ENCODE measurements at places on chromosomes 6 and 20. TPM values are rescaled to one million over a fixed set of nuclear protein-coding genes. Genes with fewer than 3 reads are reported as not detected.

DNA sequence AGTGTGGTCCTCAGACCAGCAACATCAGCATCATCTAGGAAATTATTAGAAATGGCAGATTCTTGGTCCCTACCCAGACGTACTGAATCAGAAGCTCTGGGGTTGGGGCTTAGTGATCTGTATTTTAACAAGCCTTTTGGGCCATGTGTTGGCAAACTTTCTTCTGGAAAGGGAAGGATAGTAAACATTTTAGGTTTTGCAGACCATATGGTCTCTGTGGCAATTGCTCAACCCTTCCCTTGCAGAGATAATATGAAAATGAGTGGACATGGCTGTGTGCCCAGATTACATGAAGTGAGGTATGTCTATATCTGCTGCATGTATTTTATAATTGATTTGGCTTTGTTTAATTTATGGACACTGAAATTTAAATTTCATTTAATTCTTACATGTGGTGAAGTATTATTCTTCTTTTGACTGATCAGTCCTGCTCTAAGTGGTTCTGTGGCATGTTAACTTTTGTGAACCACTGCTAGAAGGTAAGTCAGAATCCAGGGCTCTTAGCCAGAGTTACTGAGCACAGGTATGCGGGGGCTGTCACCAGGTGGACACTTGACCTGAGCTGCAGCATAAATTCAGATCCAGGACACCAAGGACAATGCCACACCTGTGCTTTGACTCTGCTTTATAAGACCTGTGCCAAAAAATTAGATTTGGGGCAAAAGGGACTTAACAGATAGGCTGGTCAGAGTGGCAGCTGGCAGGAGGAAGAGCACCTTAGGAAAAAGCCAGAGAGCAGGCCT is 43.2 kb downstream of the LY86 start:
- DNase-seq = no peak
- no peaks in the 10 kb centered on the region for H3K27me3 ChIP-seq
- H3K36me3 ChIP-seq = no peaks in the 10 kb centered on the region
- no peak overlapping the region for H3K4me3 ChIP-seq
- no peaks in the 10 kb centered on the region for H3K4me1 ChIP-seq

- H3K27ac ChIP-seq = no peak overlapping the region
- no peaks in the 10 kb centered on the region for H3K4me1 ChIP-seq
- no peak for DNase-seq
- no peak overlapping the region for H3K4me3 ChIP-seq
- H3K36me3 ChIP-seq = no peaks in the 10 kb centered on the region
- no peaks in the 10 kb centered on the region for H3K27me3 ChIP-seq
These were observed 335.5 kb upstream of the POU3F2 start for GRCh38 chr6:98498866-98499265.

- H3K36me3 ChIP-seq = no peaks in the 10 kb centered on the region
- H3K4me1 ChIP-seq = peaks cover 6% of the 10 kb centered on the region
- H3K27ac ChIP-seq = no peak overlapping the region
- no peak for DNase-seq
- H3K27me3 ChIP-seq = no peaks in the 10 kb centered on the region
These were observed 178.2 kb downstream of the SOX4 start for GRCh38 chr6:21771626-21772320.

DNA sequence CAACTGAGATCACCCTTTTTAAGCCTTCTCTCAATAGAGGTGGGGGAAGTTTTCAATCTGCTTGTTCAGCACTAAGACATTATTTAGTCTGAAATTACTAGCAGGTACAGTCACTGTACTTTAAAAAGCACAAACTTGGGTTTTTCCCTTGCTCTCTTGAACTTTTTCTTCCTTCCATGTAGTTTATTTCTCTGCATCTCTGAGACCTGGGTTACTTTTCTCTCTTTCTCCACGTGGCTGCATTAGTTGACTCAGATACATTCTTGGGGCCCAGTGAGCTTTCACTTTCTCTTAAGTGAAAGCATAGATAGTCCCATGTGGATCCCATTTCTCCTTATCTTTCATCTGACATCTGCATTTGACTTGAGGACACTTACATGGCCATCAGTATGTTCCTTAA is 433.9 kb upstream of the MAP3K7 start:
- H3K36me3 ChIP-seq = no peaks in the 10 kb centered on the region
- no peaks in the 10 kb centered on the region for H3K27me3 ChIP-seq
- H3K4me1 ChIP-seq = no peaks in the 10 kb centered on the region
- H3K4me3 ChIP-seq = no peak overlapping the region
- no peak overlapping the region for H3K27ac ChIP-seq
- DNase-seq = no peak

- H3K27ac ChIP-seq = no peak overlapping the region
- H3K4me3 ChIP-seq = no peak overlapping the region
- H3K4me1 ChIP-seq = no peaks in the 10 kb centered on the region
- no peak for DNase-seq
- H3K27me3 ChIP-seq = no peaks in the 10 kb centered on the region
These were observed 456.9 kb upstream of the ID4 start for GRCh38 chr6:19380293-19380692.

Gene KDM1B
- total RNA-seq = 20.5 TPM

DNA sequence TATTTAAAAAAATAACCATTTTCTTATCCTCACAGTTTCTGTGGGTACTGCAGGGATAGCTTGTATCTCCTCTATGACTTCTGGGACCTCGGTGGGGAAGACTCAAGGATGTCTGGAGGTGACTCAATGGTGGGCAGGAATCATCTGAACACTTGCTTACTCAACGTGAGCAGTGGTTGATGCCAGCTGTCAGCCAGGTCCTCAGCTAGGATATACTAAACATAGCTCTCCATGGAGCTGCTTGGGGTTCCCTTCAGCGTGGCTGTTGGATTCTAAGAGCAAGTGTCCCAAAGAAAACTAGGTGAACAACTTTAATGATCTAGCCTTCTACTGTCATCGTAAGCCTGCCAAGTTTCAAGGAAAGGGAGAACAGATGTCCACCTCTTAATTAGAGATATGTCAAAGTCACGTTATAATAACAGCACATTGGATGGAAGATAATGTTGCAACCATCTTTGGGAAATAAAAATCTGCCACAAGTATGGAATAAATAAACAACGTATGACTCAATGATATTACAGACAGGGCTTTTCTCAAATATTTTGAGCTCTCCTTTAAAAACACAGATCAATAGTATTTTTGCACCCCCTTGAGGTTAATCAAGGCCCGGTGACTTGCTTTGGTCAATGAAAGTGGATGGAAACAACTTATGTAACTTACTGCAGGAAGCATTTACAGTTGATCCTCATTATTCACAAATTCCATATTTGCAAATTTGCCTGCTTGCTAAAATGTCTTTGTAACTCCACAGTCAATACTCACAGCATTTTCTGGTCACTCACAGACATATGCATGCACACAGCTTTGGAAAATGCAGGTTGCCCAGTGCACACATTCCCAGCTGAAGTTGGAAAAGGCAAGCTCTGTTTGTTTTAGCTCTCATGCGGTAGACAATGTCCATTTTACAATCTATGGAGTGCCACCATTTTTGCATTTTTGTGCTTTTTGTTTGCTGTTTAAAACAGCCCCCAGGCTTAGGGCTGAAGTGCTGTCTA is 6.6 kb upstream of the HEBP2 start:
- no peaks in the 10 kb centered on the region for H3K4me1 ChIP-seq
- H3K27ac ChIP-seq = no peak overlapping the region
- no peaks in the 10 kb centered on the region for H3K27me3 ChIP-seq
- DNase-seq = no peak

DNA sequence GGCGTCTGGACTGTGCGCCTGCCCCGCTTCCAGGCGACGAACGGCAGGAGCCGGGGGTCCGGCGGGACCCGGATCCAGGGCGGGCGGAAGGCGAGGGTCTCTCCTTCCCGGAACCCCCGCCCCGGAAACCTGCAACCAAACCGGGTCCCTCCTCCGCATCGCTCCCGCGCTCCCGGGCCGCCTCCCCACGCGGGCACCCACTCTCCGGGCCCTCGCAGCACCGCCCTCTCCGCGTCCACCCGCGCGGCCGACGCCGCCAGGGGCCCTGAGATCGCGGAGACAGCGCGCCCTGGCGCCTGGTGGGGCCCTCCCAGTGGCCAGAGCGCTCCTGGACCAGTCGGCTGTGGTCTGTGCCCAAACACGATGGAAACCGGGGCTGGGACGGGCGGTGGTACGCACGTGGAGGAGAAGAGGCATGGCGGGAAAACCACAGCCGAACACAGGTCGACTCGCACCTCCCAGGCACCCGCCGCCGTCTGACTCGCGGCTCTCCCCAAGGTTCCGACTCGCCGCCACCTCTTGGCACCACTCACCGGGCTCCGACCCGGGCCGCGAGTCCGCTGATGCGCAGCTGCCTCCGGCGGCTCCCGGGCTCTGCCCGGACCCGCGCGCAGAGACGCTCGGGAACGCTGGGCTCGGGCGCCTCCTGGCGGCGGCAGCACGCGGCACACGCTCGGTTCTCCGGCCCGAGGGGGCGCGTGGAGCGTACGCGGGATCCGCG is 7.9 kb downstream of the NKX2-2 start:
- no peak overlapping the region for H3K27ac ChIP-seq
- H3K27me3 ChIP-seq = peaks cover 43% of the 10 kb centered on the region
- H3K4me3 ChIP-seq = peak overlapping the region; percentile 30
- no peaks in the 10 kb centered on the region for H3K4me1 ChIP-seq

- H3K27ac ChIP-seq = no peak overlapping the region
- no peaks in the 10 kb centered on the region for H3K36me3 ChIP-seq
- no peak for DNase-seq
- no peaks in the 10 kb centered on the region for H3K4me1 ChIP-seq
- H3K27me3 ChIP-seq = no peaks in the 10 kb centered on the region
These were observed 109.8 kb upstream of the MAN1A1 start for GRCh38 chr6:119459207-119459974.

Gene ANGPT4
- 0.57 TPM for total RNA-seq

- no peaks in the 10 kb centered on the region for H3K4me1 ChIP-seq
- DNase-seq = no peak
- no peaks in the 10 kb centered on the region for H3K27me3 ChIP-seq
These were observed 380.3 kb upstream of the RSPO3 start for GRCh38 chr6:126738146-126738545.

Gene CST5
- not detected for total RNA-seq

Gene DSN1
- total RNA-seq = 8.3 TPM

GRCh38 chr6:33427585-33428223 is 7.8 kb downstream of the SYNGAP1 start:
- H3K27ac ChIP-seq = peak overlapping the region; percentile 16
- no peaks in the 10 kb centered on the region for H3K27me3 ChIP-seq
- H3K4me1 ChIP-seq = peaks cover 38% of the 10 kb centered on the region
- peak overlapping the region; percentile 68 for H3K4me3 ChIP-seq

Gene AVP
- total RNA-seq = not detected

DNA sequence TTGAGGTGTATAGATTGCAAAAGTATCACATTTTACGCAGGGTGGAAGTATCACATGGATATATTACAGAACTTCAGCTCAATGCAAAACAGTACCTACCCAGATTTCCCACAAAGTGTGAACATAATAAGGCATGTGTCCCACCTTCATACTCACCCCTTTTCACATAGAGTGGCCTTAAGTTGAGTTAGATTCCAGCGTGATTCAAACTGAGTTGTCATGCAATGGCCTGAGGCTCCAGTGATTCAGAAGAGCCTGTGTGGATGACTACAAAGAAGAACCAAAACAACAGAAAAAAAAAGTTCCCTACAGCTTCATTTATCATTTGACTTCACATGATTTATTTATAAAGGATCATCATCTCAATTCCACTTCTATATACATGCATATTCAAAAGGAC is 309.7 kb downstream of the SLC35F1 start:
- no peak for DNase-seq
- H3K36me3 ChIP-seq = no peaks in the 10 kb centered on the region
- no peak overlapping the region for H3K27ac ChIP-seq

GRCh38 chr6:89727501-89727900 is 89.0 kb upstream of the LYRM2 start:
- no peaks in the 10 kb centered on the region for H3K27me3 ChIP-seq
- no peak overlapping the region for H3K27ac ChIP-seq
- no peaks in the 10 kb centered on the region for H3K4me1 ChIP-seq
- H3K4me3 ChIP-seq = no peak overlapping the region

GRCh38 chr6:40442591-40442990 is 144.6 kb downstream of the LRFN2 start:
- no peaks in the 10 kb centered on the region for H3K4me1 ChIP-seq
- DNase-seq = no peak
- no peaks in the 10 kb centered on the region for H3K27me3 ChIP-seq
- no peak overlapping the region for H3K4me3 ChIP-seq
- H3K36me3 ChIP-seq = no peaks in the 10 kb centered on the region
- no peak overlapping the region for H3K27ac ChIP-seq

- no peaks in the 10 kb centered on the region for H3K36me3 ChIP-seq
- H3K27ac ChIP-seq = no peak overlapping the region
- H3K4me3 ChIP-seq = no peak overlapping the region
These were observed 44.7 kb upstream of the ADGRF4 start for GRCh38 chr6:47653706-47654105.

Gene DPPA5
- not detected for total RNA-seq

Gene TXLNB
- total RNA-seq = 0.66 TPM

GRCh38 chr6:11363881-11364576 is 131.6 kb upstream of the NEDD9 start:
- H3K4me1 ChIP-seq = peaks cover 26% of the 10 kb centered on the region
- no peak overlapping the region for H3K4me3 ChIP-seq
- DNase-seq = no peak
- peak overlapping the region; percentile 80 for H3K27ac ChIP-seq

Gene LY6G6D
- not detected for total RNA-seq

DNA sequence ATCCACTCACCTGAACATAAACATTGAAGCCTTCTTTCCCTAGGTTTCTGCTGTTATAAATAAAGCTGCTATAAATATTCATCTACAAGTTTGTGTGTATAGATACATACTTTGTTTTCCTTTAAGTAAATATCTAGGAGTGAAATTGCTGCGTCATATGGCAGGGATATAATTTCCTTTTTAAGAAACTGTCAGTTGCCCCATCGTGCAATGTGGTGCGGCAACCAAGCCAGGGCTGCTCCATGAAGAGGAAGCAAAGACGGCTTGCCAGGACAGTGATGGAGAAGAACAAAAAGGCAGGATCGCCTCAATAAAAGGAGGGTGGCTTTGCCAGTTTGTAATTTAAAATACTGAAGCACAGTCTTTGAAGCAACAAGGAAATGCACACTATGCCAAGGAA is 36.6 kb downstream of the CITED2 start:
- no peak overlapping the region for H3K4me3 ChIP-seq
- no peaks in the 10 kb centered on the region for H3K4me1 ChIP-seq
- no peak for DNase-seq
- H3K36me3 ChIP-seq = no peaks in the 10 kb centered on the region

DNA sequence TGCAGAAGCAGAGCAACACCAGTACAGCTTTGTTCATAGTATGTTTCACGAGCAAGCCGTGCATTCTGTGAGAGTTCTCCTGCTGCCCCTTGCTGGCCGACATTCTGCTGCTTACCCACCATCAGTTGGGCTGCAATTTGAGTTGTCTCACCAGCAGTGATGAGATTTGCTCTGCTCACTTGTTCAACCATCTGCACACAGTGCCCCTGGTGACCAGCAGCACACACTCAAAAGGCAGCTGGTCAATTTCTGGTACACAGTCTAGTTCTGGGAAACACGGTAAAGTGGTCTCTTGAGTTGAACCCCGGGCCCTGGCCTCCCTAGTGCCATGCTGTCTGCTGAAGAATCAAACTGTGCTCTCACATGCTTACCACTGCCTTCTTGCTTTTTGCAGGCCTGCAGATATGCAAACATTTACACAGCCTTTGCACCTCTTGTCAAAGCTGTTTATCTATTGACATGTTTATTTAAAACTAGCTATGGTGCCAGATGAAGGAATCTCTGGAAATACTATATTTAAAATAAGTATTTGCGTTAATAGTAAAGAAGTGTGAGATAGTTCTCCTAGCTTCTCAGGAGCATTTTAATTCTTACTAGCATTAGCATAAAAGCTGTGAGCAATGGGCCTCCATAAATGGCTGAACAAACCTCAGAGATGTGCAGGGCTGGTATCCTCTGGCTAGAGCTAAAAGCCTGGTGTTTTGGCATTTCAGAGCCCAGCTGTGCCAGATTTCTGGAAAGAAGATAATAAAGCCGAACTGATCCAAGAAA is 234.3 kb downstream of the ARHGAP18 start:
- H3K4me1 ChIP-seq = no peaks in the 10 kb centered on the region
- H3K4me3 ChIP-seq = no peak overlapping the region
- no peaks in the 10 kb centered on the region for H3K36me3 ChIP-seq
- H3K27ac ChIP-seq = no peak overlapping the region
- DNase-seq = peak; percentile 12

All from kidney (tissue), 22 donors.